H54 (cell line): ENCODE measurements at places on chromosomes 3 and 15.
A peak's percentile ranks its signal among the peaks of the same experiment; 100 is the strongest.

DNA sequence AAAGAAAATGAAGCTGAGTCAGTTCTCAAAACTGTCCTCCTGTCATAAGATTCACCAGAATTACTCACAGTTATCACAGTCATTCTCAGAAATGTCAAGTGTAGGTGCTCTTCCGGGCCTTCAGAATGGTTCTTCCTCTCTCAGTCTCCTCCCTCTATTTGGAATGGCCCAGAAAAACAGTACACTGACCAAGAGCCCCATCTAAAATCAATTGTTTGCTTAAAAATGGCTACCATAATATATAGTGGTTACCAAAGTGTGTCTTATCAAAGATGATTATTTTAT lies 99.8 kb downstream of the MECOM start:
- DNase-seq: no peak

DNA sequence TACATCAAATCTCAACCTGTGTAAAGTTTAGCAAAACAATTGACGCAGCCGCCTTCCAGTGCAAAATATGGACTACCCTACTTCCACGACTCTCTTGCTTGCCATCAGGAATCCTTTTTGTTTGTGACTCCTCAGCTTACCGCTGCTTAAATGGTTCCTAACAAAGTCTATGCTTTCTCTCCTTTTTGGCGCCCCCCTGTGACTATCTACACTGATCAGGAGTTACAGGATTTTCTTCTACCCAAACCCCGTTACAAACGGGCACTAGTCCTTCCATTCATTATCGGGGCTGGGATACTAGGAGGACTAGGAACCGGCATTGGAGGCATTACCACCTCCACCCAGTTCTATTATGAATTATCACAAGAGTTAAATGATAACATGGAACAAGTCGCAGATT lies 184.0 kb downstream of the IGSF11 start:
- DNase-seq: no peak

DNA sequence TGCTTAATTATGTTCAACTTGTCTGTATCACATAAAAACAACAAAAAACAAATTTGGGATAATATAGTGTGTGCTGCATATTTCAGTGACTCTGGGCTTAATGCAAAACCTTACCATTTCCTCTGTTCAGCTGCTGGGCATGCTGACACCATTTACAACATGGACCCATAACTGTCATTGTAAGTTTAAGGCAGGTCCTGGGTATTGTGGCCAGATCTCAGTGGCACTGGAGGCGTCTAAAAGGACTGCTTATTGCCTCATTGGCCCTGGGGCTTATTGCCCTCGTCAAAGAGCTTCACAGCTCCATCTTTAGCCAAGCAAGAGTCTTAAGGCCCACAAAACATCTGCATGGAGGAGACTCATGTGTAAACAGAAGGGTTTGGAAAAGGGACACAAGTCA lies 390.2 kb downstream of the NR2F2 start:
- no peak for DNase-seq

GRCh38 chr3:107375682-107376081 lies 1.6 kb upstream of the CCDC54 start:
- DNase-seq: no peak

DNA sequence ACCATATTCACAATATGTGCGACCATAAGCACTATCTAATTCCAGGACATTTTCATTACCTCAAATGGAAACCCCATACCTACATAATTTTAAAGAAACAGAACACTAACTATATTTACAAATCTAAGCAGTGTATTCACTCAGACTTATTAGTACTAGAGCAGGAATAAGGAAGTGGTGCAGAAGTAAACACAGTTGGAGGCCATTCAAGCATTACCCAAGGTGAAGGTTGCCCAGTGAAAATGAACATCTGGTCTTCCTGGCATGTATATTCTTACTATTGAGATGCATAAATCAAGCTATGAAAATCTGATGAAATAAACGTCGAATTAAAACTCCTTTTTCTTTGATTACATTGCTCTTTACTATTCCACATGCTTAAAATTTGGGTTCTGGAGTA lies 78.9 kb upstream of the TTC14 start:
- no peak for DNase-seq

DNA sequence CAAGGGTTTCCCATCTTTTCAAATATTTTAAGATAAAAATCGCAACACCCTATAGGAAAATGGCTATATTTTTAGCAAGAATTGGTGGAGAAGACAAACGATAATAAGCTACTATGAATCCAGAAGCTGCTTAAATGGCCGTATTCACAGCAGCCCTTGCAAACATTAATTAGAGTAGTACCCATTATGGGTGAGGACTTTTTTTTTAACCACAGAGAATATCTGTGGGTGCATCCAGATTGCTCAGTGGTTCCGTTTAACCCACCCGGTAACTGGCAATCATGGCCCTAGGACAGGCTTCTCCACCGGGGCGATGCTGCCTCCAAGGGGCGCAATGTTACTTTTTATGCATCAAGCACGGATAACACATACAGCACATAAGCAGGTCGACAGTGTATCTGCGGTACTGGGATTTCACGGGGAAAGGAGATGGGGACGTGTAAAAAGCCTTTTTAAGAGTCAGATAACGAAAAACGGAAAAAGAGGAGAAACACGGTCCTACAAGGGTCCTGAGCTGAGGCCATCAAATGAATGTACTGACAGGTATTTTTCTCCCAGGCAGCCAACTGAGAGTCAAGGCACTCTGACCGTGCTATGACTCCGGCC lies 968 bp upstream of the TMEM266 start:
- DNase-seq: no peak

DNA sequence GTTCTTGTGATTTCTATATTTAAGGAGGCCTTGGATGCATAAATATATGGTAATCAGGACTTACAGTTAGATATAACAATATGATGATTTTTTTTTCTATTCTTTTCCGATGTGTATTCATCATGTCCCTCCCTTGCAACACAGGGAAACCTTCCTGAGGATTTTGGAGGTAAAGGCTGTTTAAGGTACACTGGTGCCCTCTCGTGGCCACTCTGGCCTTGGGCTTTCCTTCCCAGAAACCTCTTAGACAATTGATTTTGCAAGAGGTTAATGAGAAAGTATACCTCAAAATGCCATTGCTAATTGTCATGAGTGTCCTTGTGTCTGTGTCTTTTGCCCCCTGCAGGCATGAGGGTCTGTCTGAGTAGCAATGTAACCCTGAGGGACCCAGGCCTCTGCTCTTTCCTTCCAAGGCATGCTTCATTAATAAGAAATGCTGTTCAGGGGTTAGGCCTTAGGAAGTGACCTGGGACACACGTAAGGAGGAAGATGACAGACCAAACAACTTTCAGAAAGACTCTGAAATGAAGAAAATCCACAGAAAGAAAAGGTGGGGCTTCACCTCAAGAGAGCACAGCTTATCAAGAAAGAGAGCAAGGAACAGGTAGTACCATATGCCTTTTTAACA lies 70.3 kb upstream of the PPP2R3A start:
- DNase-seq: peak; percentile 16

DNA sequence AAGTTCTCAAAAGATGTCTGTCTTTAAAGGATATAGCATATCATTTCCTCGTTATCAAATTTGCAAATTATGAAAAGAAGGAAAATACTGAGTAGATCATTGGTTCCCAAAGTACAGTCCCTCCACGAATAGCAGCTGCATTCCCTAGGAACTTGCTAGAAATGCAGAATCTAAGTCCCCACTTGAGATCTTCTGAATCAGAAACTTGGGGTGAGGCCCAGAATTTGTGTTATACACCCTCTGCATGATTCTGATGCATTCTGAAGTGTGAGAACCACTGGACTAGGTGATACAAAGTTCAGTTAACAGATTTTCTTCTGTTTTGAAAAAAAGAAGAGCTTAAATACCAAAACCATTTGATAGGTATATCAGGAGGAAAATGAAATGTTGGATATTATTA lies 77.1 kb downstream of the SLC25A26 start:
- DNase-seq: no peak
